ENCODE measurements at places on chromosomes 5 and 9.

- DNase-seq, result no peak
Observed at GRCh38 chr9:78325343-78325742, 28.4 kb downstream of the PSAT1 start.

GRCh38 chr5:149345892-149346222 lies 558 bp downstream of the GRPEL2 start:
- DNase-seq, result no peak

GRCh38 chr9:112530751-112531205 lies 44.2 kb downstream of the KIAA1958 start:
- DNase-seq, result no peak

DNA sequence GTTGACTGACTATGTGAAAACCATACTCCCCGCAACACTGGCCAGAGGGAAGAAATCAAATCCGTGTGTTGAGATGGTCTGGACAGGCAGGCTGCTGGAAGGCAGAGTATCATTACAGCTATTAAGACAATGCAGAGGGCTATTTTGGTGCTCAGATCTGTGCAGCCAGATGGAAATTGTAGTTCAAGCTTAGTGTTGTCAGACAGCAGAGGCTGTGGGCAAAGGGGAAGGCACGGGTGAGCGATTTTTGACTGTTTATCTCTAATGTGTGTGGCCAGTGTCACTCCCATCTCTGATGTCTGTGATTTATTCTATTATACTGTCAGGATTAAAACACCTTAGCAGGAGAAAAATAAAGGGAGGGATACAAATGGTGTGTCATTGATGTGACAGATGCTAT lies 984.4 kb upstream of the WWC1 start:
- no peak for DNase-seq

GRCh38 chr9:28031521-28032267 lies 458.4 kb upstream of the C9orf72 start:
- peak; percentile 51 for DNase-seq

- DNase-seq, result no peak
Observed at GRCh38 chr9:123509646-123510045, 153.6 kb downstream of the CRB2 start.

DNA sequence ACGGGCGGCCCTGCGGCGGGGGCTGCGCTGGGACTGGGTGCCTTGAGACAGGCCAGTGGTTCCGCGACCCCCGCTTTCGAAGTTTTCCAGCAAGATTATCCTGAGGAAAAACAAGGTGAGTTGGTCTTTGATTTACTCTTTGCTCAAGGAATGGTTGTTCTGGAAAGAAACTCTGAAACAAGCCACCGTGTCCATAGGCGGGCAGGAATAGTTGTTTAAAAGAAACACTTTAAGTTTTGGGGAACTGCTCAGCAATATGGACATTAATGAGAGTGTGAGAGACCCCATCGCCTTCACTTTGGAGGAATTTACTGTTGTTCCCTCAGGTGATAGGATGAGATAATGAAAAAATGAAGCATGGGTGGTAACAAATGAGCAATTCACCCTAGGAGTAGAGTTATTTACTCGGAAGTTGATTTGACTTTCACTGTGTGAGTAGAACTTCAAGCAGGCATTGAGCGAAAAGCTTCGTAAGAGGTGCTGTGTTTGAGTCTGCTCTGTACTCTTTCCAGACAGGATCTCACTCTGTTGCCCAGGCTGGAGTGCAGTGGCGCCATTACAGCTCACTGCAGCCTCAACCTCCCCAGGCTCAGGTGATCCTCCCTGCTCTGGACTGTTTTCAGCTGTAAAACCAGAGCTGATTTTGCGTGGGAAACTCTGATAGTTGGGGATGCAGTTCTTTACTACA lies 1.1 kb downstream of the DMRTA1 start:
- no peak for DNase-seq

Measured in neuronal stem cell (in vitro differentiated cells).